Esophagus muscularis mucosa (tissue), 4 donors: ENCODE measurements at places on chromosomes 3 and 15. TPM values are rescaled to one million over a fixed set of nuclear protein-coding genes. Genes with fewer than 3 reads are reported as not detected.
A peak's percentile ranks its signal among the peaks of the same experiment; 100 is the strongest.

C3orf80 gene
- 0.17 TPM for total RNA-seq

CSK gene
- 28.7 TPM for total RNA-seq

UACA gene
- 23.9 TPM for total RNA-seq

SUSD5 gene
- total RNA-seq: 1.1 TPM

- no peak for DNase-seq
Measured at GRCh38 chr3:170689893-170690660, 104.2 kb upstream of the SLC7A14 start.

- DNase-seq: no peak
Measured at GRCh38 chr15:89783111-89783860, 7.2 kb downstream of the MESP2 start.

DNA sequence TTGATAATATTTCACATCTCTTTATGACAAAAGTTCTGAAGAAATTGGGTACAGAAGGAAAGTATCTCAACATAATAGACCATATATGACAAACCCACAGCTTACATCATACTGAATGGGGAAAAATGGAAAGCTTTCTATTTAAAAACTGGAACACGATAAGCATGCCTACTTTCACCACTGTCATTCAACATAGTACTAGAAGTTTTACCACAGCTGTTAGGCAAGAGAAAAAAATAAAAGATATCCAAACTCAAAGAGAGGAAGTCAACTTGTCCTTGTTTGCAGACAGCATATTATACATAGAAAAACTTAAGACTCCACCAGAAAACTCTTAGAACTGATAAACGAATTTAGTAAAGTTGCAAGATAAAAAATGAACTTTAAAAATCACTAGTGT, 40.3 kb downstream of the COPS2 start:
- no peak for DNase-seq

- DNase-seq: no peak
Measured at GRCh38 chr3:157631478-157631877, 128.3 kb upstream of the VEPH1 start.

DNA sequence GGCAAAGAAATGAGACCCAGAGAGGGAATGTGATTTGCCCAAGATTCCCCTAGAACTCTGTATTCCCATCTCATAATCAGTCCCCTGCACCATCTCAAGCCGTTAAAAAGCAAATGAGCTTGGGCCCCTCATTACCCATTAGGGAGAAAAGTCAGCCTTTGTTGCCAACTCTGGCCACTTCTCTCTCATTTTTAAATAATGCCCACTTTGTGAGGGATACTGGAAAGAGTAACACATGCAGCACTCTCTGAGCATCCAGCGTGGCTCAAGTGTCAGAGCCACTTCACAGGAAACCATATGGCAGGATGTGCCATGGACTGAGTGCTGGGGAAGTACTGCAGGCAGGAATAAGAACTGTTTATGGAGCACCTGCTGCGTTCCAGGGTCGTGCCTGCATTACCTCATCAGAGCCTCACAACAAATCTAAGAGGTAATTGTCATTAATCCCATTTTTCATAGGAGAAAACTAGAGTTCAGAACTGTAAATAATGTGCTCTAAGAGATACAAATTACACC, 49.8 kb upstream of the SLC6A1 start:
- no peak for DNase-seq

DNA sequence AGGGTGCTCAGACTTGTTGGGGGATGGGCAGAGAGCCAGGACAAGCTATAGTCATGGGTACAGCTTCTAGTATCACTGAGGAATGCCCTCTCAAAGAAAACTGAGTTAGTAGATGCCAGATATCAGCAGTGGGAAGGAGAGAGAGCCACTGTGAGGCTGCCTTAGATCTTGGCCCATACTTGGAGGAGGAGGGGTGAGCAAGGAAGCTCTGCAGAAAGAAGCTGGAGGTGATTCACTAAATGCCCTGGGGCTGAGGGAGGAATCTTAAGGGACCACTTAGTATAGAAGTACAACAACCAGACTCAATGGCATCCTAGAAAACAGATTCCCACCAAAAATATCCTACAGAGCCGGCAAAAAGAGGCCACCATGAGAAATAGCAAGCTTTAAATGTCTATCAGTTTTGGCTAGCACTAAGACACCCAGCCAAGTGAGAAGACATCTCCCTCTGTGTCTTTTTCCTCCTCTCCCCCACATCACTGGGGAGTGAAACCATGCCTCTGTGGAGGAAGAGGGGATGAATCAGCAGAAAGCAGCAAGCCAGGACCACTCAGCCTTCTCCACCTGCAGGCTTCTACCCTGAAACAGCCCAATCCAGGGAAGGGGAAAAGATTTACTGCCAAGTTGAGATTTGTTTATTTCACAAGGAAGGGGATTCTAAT, 282.5 kb upstream of the STT3B start:
- peak; percentile 78 for DNase-seq

- DNase-seq: no peak
Measured at GRCh38 chr3:160779040-160779439, 23.0 kb downstream of the PPM1L start.
